ENCODE measurements at places on chromosomes 11 and 22. TPM values are rescaled to one million over a fixed set of nuclear protein-coding genes. Genes with fewer than 3 reads are reported as not detected.

Gene ESAM
- polyA plus RNA-seq, result 77.7 TPM

GRCh38 chr22:47237890-47238480 lies 475.5 kb downstream of the TBC1D22A start:
- no peak for DNase-seq

Gene RIC3
- polyA plus RNA-seq, result 2.0 TPM

DNA sequence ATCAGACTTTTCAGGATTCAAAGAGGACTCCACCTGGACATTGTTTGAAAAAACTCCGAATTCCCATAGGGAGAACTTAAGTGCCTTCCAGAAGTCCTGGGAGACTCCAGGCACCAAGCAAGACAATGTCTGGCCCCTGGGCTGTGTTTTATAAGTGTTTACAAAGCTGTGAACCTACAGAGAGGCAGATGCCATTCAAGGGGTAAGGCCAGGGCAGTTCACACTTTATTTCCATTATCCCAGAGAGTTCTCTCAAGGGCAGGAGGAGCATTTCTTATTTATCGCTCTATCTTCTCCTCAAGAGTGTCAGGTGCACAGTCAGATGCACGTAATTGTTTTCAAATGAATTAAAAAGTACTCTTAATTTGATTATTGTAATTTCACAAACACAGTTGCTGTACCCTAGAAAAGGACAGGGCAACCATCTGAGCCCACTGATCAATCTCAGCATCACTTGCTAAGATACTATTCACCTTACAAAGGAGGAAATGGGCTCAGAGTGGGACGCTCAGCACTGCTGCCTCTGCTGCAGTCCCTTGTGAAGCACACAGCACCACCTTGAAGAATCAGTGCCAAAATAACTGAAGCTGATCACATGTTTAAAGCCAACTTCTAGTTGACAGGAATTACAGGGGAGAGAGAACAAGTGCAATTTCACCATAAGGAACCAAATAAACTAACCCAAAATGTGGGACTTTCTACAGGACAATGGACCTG lies 35.0 kb downstream of the RASSF10 start:
- no peak for DNase-seq

DNA sequence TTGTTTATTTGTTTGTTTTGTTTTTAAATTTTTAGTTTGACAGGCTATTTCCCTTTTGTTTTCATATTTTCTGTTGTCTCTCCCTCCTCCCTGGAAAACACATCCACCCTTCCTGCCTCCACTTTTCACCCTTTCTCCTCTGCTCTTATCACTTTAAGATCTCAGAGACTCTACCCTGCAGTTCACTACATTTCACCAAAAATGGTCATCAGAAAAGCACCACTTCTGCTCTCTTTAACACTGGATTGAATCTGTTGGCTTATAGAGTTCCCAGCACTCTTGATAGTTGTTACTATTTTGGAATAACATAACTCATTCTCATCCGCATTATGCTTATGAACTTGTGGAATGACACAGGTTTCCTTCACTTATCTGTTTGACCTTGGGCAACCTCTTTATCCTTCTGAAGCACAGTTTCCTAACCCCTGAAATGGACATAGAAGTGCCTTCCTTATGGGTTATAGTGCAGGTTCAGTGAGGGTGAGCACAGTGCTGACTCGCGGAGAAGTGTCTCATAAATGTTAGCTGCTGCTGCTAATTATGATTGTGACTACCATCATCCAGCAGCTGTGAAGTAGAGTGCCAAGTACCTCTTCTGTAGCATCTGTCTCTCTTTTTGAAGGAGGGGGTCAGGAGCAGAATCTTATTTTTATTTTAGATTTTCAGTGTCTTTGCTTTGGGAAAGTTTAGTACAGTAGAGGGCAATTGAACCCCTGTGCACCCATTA lies 15.0 kb downstream of the TEAD1 start:
- no peak for DNase-seq

GRCh38 chr11:11669233-11669846 lies 47.5 kb upstream of the GALNT18 start:
- DNase-seq, result no peak

Gene DKK3
- polyA plus RNA-seq, result 74.4 TPM

Gene CHEK1
- polyA plus RNA-seq, result 2.4 TPM

- DNase-seq, result no peak
Observed at GRCh38 chr22:44968736-44969135, 41.1 kb downstream of the PHF21B start.
